Hepatocyte (in vitro differentiated cells): ENCODE measurements at places on chromosomes 1 and 21.
A peak's percentile ranks its signal among the peaks of the same experiment; 100 is the strongest.

GRCh38 chr1:84598846-84599741 lies 24.9 kb upstream of the CTBS start:
- DNase-seq, result no peak

- DNase-seq, result no peak
Measured at GRCh38 chr1:11648039-11648438, 6.2 kb downstream of the FBXO2 start.

GRCh38 chr1:64478594-64479470 lies 8.9 kb downstream of the CACHD1 start:
- no peak for DNase-seq

GRCh38 chr21:35732788-35733187 lies 327.5 kb downstream of the SETD4 start:
- DNase-seq, result no peak

GRCh38 chr1:63883494-63884235 lies 109.8 kb downstream of the ROR1 start:
- DNase-seq, result no peak

- peak; percentile 25 for DNase-seq
Measured at GRCh38 chr1:16180291-16180824, 24.5 kb upstream of the EPHA2 start.

- DNase-seq, result no peak
Measured at GRCh38 chr1:234851450-234852438, 241.8 kb upstream of the IRF2BP2 start.

GRCh38 chr1:225426395-225427234 lies 1.2 kb downstream of the LBR start:
- DNase-seq, result peak; percentile 55

DNA sequence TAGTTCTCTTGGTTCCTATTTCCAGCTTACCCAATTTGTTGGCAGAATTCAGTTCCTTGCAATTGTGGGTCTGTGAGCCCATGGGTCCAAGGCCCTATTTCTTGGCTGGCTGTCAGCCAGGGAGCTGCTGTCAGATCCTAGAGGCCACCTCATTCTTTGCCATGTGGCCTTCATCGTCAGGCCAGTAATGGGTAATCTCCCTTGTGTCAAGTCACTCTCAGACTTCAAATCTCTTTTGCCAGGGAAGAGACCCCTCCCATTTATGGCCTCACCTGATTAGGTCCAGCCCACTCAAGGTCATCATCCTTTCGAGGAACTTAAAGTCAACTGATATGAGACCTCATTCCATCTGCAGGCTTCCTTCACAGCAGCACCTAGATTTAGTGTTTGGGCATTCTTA lies 17.9 kb downstream of the OBSCN start:
- no peak for DNase-seq

GRCh38 chr1:205842229-205842628 lies 7.7 kb downstream of the PM20D1 start:
- no peak for DNase-seq

- DNase-seq, result peak; percentile 54
Measured at GRCh38 chr1:155981266-155982088, 3.1 kb upstream of the ARHGEF2 start.

GRCh38 chr1:43275826-43276620 lies 6.2 kb downstream of the TMEM125 start:
- no peak for DNase-seq

DNA sequence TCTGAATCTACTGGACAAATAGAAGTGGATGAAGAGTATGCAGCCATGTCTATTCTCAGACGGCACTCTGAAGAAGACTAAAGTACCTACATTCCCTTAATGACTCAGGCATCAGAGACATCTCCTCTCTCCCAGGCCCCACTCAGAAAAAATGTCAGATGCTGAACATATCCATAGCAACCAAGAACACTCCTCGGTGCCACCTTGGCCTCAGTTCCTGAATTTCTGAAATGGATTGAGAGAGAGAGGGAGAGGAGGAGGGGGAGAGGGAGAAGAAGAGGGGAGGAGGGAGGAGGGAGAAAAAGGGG lies 16.0 kb upstream of the OVAAL start:
- no peak for DNase-seq

- DNase-seq, result peak; percentile 80
Measured at GRCh38 chr1:8015036-8015808, 10.9 kb downstream of the ERRFI1 start.

- DNase-seq, result no peak
Measured at GRCh38 chr1:248843687-248844086, 5.7 kb downstream of the ZNF672 start.

GRCh38 chr1:206713070-206713469 lies 28.4 kb downstream of the MAPKAPK2 start:
- DNase-seq, result no peak

- no peak for DNase-seq
Measured at GRCh38 chr1:39608921-39609320, 30.5 kb downstream of the HEYL start.

DNA sequence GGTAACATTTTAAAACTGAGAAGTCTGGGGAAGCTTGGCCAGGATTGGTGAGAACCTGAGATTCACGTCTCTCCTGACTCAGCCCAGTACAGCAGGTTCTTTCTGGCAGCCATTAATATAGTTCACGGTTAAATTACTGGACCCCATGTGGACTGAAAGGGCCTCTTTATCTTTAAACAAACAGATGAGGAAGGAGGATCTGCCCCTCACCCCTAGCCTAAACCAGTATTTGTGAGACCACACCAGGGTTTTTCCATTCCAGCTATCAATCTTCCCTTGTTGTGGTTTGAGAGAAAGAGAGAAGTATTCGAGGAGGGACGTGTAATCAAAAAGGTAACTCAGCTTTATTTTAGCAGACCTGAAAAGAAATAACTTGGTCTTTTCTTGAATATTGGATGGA lies 137.1 kb downstream of the PROX1 start:
- DNase-seq, result no peak

GRCh38 chr21:36656138-36656537 lies 42.8 kb upstream of the SIM2 start:
- DNase-seq, result peak; percentile 50

DNA sequence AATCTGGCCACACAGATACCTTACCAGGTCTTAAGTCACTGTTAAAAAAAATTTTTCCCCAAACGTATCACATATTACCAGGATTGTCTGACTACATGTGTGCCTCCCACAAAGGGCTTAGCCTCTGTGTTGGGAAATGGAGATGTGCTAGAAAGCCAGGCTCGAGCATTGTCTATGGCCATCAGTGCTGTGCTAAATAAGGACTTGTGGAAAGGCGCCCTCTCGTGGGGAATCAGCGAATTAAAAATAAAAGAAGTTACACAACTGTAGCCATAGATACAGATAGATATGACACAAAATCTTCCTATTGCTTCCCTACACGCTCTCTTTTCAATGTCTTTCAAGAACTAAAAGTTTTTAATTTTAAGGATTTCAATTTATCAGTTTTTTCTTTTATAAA lies 47.5 kb upstream of the CRNN start:
- no peak for DNase-seq

DNA sequence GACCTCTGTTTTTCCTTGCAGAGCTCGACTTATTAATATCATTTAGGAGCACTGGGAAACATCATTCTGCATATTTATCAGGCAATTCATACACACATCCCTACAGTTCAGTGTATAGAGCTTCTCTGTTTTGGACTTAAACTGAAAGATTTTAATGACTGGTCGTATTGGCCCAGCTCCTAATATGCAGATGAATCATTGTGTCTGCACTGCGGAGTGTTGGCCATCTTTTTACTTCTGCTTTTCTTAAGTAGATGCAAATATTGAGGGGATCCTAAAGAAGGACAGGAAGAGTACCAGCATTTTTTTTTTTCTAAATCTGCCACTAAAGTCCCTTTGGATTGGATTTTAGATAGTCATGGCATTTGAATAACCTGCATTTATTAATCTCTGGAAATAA lies 154.8 kb downstream of the BACH1 start:
- no peak for DNase-seq

GRCh38 chr1:160607011-160607671 lies 27.8 kb upstream of the CD84 start:
- DNase-seq, result peak; percentile 87

- DNase-seq, result peak; percentile 64
Measured at GRCh38 chr1:25037174-25038074, 107.3 kb upstream of the RUNX3 start.

- DNase-seq, result no peak
Measured at GRCh38 chr1:59352065-59352464, 55.2 kb downstream of the FGGY start.

GRCh38 chr1:4939266-4939665 lies 284.9 kb downstream of the AJAP1 start:
- no peak for DNase-seq

GRCh38 chr1:244137725-244138124 lies 86.6 kb downstream of the ZBTB18 start:
- DNase-seq, result no peak

GRCh38 chr1:20319456-20320220 lies 29.0 kb downstream of the VWA5B1 start:
- no peak for DNase-seq

DNA sequence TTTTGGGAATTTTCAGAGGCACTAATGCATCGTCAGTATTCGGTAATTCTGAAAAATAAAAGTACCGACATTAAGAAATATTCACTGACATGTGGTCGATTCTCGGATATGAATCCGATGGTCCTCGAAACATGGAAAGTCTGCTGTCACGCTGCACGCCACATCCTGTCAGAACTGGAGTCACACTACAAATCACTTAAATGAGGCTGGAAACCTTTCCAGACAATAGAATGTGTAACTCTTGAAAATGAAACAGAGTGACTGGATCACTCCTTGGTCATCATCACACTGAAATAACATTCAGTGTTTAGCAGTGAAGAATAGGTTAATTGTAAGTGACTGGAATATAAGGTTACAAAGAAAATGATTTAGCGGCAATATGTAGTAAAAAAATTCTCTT lies 620.1 kb upstream of the ADAMTS5 start:
- DNase-seq, result no peak

DNA sequence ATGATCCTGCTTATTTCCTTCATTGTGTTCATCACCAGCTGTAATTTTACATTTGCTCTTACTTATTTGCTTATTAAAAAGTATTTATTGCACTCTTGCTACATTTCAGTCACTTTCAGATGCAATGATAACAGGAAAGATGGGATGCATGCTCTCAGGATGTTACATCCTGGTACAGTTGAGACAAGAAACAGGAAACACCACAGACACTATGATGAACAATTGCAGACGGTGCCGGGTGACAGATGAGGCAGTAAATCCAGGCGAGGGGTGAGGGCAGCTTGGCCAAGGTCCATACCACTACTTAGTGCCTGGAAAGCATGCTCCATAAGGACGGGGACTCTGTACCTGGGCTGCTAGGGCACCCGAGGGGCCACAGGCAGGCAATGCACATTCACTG lies 156.6 kb upstream of the RAB4A start:
- peak; percentile 52 for DNase-seq

GRCh38 chr1:223775054-223775453 lies 62.7 kb downstream of the CAPN2 start:
- DNase-seq, result no peak
